ENCODE measurements at places on chromosomes 2 and 18. TPM values are rescaled to one million over a fixed set of nuclear protein-coding genes. Genes with fewer than 3 reads are reported as not detected.

Gene RAX
- total RNA-seq = not detected

Gene MLPH
- total RNA-seq = 283 TPM

Gene RASGRP3
- total RNA-seq = 0.10 TPM

Gene SERPINB7
- 4.2 TPM for total RNA-seq

Gene SP3
- 127 TPM for total RNA-seq

Gene ABCG8
- not detected for total RNA-seq

Gene UGT1A3
- total RNA-seq = 67.1 TPM

Gene MCM6
- 33.1 TPM for total RNA-seq

Gene ARMC9
- total RNA-seq = 23.4 TPM

Gene LOXHD1
- not detected for total RNA-seq

Gene KCNK3
- total RNA-seq = not detected

Gene CYP26B1
- 0.55 TPM for total RNA-seq

Gene TRIM43
- not detected for total RNA-seq

Gene OR6B2
- not detected for total RNA-seq

Gene UGT1A10
- not detected for total RNA-seq

Gene TMX3
- 22.7 TPM for total RNA-seq

Gene EFEMP1
- total RNA-seq = 86.3 TPM

Gene PHOSPHO2
- total RNA-seq = 5.9 TPM

Gene ERMN
- total RNA-seq = not detected

Gene SERPINB11
- not detected for total RNA-seq

Gene IL36RN
- 1.0 TPM for total RNA-seq

Gene PLB1
- total RNA-seq = 1.7 TPM

Gene ZNF396
- total RNA-seq = 2.0 TPM

Gene GAREM2
- total RNA-seq = 1.7 TPM

Gene KCNE4
- not detected for total RNA-seq

Gene PTRHD1
- 28.7 TPM for total RNA-seq

Gene MALL
- 32.4 TPM for total RNA-seq

Gene CYTIP
- not detected for total RNA-seq

Gene TBR1
- not detected for total RNA-seq

Gene FAM228A
- not detected for total RNA-seq

Gene EN1
- not detected for total RNA-seq

Measured in PC-9 (cell line).